ENCODE measurements at places on chromosomes 1 and 21. TPM values are rescaled to one million over a fixed set of nuclear protein-coding genes. Genes with fewer than 3 reads are reported as not detected.

DNA sequence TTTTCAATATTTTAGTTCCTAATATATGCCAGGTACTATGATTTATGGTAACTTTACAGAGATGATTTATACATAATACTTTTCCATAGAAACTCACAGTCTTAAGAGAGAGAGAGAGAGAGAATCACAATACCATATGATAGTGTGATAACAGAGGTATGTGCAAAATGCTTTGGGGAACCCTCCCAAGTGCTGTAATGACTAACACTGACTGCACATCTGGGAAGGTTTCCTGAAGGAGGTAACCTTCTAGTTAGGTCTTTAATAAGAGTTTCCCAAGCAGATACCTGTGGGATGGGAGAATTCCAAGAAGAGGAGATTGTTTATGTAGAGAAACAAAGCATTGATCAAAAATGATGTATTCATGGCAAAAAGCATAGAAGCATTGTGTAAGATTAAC is 34.6 kb upstream of the PIGC start:
- DNase-seq: no peak

- DNase-seq: no peak
Observed at GRCh38 chr1:47870946-47871676, 126.1 kb downstream of the TRABD2B start.

DNA sequence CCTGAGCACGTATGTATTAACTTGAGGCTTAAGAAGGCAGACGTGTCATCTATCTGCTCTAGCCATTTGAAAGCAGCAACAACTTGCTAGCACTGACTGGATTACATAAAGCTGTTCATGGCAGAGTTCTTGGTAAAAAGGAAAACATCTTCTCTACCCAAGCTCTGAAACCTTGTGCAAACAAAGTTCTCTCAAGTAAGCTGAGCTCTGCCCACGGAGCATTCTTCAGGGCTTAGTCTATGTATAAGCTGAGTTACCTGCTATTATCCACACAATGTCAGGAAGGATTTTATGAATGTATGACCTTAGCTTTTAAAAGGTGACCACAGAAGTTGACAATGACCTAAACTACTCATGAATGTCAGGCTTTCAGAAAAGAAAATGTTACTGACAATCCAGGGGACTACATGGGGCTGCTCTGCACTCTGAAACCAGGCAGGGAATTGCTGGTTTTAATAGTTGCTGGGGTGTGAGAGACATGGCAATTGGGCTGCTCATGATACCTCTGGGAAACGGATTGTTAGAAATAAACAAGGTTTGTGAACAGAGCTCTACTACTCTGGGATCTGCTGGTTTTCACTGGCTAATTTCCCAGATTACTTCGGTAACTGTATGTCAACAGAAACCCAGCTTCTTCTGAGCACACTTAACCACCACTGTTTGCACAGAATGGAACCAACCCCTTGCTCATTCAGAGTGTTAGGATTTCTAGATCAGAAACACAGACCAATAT is 29.6 kb upstream of the CCN1 start:
- DNase-seq: no peak

- DNase-seq: no peak
Observed at GRCh38 chr1:28010969-28011368, 51.2 kb downstream of the XKR8 start.

DNA sequence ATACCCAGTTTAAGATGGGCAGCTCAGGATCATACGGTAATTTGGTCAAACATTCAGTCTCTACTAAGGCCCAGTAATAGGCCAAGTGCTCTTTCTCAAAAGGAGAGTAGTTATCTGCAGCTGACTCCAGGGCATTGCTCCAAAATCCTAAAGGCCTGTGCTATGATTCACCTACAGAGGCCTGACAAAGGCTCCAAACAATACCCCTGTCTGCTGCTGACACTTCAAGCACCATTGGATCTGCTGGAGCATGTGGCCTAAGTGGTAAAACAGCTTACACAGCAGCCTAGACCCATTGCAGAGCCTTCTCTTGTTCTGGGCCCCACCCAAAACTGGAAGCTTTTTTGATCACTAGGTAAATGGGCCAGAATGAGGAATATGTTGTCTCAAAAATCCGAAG is 22.8 kb downstream of the SLAMF7 start:
- no peak for DNase-seq

DNA sequence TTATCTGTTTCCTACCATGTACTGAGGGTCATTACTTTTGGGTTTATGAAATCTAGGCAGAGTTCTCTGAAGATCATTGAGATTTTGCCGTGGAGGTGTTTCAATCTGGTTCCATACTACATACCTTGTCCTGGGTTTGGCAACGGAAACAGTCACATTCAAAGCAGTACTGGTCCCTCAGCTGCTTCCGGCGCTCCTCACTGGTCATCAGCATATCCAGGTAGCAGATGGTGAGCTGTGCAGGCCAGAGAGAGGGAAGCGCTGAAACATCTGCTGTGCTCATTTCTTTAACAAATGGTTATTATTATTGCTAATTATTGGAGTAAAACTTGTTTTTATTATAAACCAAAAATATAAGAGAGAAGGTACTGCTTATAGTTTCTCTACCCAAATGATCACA is 591.7 kb downstream of the SMYD3 start:
- DNase-seq: no peak

DNA sequence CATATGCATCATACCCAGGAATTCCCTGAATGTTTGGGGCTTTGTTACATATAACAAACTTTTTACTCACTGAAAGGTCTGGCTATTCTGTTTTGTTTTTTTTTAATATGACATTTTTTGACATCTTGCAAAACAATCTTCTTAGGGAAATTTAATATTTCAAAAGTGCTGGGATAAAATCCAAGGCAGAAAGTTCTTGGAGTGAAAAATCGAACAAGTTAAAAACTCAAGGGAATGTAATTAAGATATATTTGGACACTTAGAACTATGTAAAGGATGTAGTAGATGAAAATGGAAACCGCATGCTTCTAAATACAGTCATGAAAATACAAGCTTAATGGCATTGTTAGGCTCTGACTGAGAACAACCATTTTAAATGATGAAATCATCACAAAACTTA is 8.6 kb downstream of the CHODL start:
- DNase-seq: no peak

DNA sequence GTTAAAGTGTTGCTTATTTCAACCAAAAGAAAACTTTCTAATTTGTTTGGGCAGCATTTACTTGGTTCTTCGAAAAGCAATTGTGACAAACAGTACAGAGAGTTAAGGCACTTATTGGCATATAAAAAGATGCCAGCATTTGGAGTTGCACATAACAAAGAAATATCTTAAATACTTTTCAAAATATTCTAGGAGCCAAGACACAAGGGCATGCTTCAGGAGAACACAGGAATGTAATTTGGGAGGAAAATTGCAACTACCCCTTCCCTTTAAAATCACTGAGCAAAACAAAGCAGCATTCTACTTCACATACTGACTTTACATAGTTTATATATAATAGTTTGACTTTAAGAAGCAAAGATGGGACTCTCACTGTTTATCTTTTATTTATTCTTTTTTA is 4.6 kb upstream of the TIE1 start:
- DNase-seq: no peak

DNA sequence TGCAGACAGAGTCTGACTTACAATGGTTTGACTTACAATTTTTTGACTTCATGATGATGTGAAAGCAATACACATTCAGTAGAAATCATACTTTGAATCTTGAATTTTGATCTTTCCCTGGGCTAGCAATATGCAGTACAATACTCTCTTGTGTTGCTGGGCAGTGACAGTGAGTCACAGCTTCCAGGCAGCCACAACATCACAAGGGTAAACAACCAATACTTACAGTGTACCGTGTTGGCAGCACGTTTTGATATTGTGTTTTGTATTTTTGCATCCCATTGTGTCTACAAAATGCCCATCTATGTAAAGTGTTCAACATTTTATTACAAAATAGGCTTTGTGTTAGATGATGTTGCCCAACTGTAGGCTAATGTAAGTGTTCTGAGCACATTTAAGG is 150.9 kb downstream of the NTMT2 start:
- DNase-seq: no peak

GRCh38 chr1:94797291-94797690 is 22.9 kb upstream of the SLC44A3 start:
- no peak for DNase-seq

- DNase-seq: no peak
Observed at GRCh38 chr21:37145635-37146111, 72.6 kb downstream of the TTC3 start.

GRCh38 chr1:240058049-240058448 is 33.6 kb upstream of the FMN2 start:
- DNase-seq: no peak

GRCh38 chr21:34008618-34009017 is 64.8 kb upstream of the MRPS6 start:
- DNase-seq: no peak

GRCh38 chr1:42143896-42144710 is 9.1 kb upstream of the GUCA2B start:
- DNase-seq: no peak

DNA sequence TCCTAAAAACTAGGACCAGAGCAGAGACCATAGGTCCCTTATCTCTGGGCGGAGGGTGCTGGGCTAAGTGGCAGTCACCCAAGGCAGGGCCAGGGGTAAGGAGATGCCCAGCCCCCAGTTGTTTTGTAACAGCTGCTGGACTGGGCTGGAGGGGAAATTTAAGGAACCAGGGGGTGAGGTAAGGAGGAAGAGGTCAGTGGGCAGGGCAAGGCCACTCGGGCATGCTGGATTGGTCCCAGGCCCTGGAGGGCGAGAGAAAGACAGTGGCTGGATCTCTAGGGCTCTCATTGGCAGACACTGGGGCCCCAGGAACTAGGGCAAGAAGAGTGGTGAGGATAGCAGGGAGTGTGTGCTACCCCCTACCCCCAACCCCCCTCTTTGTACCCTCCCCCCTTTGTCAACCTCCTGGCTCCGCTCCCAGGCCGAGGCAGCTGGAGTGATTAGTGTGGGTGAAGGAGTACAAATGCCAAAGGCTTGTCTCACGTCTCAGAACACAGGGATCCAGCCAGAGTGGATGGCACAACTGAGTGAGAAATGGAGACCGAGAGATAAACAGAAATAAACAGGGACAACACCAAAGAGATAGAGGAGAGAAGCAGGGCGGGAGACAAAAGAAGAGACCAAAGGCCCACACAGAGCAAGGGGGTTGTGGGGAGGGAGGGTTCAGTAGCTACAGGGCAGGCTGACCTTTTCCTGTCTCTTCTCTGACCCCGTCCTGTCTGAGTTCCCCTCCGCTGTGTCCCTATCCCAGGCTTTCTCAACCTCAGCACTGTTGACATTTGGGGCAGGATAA is 20.5 kb upstream of the THRAP3 start:
- no peak for DNase-seq

GRCh38 chr1:186465946-186466345 is 5.0 kb upstream of the PDC start:
- DNase-seq: no peak

DNA sequence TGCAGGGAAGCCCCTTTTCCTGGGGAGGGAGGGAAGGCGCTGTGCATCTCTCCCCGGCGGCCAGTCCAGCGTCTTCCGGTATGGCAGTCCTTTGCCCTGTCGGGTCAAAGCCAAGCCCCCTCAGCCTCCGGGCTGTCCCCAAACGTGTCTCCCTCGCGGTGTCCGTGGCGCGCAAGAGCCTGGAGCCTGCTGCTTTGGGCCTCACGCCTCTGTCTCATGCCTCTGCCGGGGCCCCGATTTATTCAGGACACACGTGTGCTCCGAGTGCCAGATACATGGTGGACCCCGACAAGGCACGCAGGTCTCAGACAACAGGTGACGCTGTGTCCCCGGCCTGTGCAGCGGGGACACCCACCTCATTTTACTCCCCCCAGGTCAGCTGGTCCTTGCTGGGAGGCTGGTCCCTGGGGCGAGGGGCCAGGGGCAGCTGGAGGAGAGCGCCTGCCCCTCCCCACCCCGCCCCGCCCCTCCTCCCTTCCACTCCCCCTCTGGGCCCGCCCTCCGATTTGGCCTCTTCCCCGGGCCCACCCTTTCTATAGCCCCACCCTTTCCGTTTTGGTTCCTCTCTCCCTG is 176.7 kb downstream of the CAMTA1 start:
- no peak for DNase-seq

GRCh38 chr1:174742805-174743653 is 256.7 kb upstream of the CACYBP start:
- no peak for DNase-seq

- DNase-seq: no peak
Observed at GRCh38 chr1:23134055-23134454, 34.6 kb downstream of the LUZP1 start.

DNA sequence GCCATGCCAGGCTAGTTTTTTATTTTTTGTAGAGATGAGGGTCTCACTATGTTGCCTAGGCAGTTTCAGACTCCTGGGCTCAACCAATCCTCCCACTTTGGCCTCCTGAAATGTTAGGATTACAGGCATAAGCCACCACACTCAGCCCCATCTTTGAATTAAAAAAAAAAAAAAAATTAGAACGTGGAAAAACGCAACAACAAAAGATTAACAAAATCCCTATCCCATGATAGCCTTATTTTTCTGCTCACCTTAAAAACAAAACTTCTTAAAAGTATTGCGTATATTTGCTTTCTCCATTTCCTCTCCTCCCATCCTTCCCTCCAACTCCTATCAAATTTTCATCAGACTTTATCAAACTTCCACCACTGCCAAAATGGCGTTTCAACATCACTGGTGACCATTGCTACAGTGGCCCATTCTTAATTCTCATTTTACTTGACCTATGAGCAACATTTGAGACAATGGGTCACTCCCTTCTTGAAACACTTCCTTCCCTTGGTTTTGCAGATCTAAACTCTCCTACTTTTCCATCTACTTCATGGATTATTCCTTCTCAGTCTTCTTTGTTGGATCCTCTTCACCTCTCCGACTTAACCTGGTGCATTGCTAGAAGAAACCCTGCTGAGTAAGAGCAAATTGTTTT is 579 bp upstream of the ZNF684 start:
- DNase-seq: no peak

- DNase-seq: no peak
Observed at GRCh38 chr1:91579658-91580228, 79.1 kb downstream of the CDC7 start.

DNA sequence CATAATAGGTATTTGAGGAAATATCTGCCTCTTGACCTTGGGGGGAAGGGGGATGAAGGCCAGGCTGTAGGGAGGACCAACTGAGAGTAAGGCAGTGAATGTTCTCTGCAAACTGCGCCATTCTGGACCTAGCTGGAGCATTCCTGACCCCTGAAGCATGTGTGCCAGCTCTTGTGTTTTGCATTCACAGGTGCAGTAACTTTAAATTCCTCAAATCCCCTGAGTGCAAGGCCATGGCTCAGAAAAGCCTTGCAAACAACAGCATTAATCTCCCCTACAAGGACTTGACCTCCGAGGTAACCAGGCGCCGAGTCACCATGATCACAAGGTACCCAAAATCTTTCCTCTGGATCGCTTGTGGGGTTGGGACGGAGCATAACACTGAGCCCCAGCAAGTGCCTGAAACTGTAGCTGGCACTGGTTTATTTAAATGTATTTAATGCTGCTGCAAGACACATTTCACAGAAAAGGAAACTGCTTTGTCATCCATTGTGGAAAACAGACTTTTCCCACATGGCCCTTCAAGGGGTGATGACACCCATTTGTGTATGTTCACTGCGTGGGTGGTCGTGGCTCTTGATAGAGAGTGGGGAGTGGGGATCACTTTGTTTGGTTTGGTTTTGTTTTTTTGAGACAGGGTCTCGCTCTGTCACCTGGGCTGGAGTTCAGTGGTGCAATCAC is 1.7 kb downstream of the MYOCOS start:
- DNase-seq: no peak

FCRLB gene
- polyA plus RNA-seq: 6.1 TPM

C21orf91 gene
- 20.4 TPM for polyA plus RNA-seq

PARS2 gene
- 11.8 TPM for polyA plus RNA-seq

FCRL2 gene
- polyA plus RNA-seq: not detected

LEFTY2 gene
- polyA plus RNA-seq: 1.0 TPM

MYOM3 gene
- polyA plus RNA-seq: 17.6 TPM

OR2T35 gene
- polyA plus RNA-seq: not detected

PDE9A gene
- polyA plus RNA-seq: 44.0 TPM
